Mammary epithelial cell (primary cell): ENCODE measurements at places on chromosomes 6 and 20. TPM values are rescaled to one million over a fixed set of nuclear protein-coding genes. Genes with fewer than 3 reads are reported as not detected.

Gene TGM3
- polyA plus RNA-seq = not detected

DNA sequence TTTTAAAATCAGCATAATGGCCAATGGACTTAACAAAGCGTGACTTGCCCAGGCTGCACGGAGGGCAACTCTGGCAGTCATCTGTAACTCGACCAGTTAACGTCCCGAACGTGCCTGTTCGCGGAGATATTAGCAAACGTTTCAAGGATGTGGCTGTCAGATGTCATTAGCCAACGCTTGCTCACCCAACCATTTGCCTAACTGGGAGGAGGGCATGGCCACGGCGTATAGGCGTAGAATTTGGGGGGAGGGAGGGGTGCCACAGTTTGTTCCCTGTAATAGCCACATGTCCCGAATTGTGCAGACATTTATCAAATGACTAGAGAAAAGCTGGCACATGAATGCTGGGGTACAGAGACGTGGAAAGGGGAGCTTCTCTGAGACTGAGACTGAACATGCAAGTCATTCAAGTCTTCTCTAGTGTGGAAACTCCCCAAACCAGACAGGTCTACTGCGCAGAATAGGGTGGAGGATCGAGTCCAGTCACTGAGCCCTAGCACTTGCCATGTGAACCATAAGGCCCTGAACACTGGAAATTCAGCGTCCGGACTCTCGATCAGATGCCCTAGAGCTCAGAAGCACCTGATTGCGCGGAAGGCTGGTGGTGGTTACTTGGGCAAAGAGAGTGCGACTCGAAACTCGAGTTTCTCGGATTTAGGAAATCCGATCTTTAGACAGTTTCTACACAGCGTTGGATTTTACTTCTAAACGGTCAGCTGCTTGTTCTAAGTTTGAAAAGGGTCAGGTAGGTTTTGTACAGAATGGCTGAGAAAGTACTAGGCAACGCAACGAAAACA is 32.6 kb downstream of the TFAP2B start:
- no peak for DNase-seq

DNA sequence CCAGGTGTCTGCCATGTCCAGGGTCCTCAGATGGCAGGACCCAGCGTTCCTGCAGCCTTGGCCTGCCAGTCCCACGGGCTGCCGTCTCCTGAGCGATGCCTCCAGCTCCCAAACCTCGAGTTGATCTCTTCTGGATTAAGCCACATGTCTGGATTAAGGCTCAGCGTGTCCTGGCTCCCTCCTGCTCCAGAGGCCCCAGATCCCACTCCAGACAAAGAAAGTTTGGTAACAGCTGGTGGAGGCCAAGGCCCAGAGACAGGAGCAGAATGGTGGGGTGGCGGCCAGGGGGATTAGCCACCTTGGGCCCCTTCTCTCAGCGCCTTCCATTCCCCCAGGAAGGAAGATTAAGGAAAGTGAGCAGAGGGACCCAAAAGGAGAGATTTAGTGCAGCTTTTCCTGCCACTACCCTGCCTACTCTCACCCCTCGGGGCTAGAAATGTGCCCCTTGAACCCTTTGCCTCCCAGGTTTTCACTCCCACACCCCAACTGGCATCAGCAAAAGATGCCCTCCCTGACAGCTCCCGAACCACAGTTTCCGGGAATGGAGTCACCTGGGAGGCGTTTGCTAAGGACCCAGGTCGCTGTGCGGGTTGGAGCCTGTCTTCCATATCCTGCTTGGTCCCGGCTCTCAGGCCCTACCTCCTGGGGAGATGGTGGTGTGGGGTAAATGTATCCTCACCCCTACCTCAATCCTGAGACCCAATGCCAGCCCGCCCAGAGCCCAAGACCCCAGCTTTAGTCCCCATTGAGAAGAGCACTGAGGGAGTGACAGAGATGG is 6.9 kb downstream of the SPDEF start:
- peak; percentile 10 for DNase-seq

DNA sequence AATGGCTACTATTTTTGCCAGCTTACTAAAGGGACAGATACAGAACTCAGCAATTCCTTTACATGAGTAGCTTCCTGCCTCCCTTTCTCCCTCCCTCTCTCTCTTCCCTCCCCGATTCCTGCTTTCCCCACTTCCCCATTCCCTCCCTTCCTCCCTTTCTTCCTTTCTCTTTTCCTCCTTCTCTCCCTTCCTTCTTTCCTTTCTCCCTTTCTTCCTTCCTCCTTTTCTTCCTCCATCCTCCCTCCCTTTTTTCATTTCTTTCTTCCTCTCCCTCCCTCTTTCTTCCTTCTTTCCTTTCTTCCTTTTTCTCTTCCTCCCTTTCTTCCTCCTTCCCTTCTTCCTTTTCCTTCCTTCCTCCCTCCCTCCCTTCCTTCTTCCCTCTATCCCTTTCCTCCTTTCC is 178.1 kb downstream of the RNF144B start:
- no peak for DNase-seq

DNA sequence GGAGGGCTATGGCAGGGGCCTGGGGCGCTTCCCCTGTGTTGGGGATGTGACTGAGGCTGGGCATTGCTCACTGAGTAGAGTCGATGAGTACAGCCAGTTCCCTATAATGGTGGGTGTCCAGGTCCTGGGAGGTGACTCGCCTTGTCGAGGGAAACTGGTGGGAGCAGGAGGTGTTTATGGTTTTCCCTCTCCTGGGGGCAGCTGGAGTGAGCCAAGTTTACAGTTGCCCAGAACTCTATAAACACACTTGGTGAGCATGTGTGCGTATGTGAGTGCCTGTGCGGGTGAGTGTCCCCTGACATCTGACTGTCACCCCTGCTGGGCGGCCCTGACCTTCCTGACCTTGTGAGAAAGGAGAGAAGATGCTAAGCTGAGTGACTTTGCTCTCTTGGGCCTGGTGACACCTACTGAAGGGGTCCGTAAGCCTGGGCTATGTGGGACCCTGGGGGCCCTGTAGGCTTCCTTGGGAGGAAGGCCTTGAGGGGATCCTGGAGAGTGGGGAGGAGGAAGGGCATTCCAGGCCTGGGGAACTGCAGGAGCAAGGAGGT is 65.9 kb downstream of the VEGFA start:
- no peak for DNase-seq

DNA sequence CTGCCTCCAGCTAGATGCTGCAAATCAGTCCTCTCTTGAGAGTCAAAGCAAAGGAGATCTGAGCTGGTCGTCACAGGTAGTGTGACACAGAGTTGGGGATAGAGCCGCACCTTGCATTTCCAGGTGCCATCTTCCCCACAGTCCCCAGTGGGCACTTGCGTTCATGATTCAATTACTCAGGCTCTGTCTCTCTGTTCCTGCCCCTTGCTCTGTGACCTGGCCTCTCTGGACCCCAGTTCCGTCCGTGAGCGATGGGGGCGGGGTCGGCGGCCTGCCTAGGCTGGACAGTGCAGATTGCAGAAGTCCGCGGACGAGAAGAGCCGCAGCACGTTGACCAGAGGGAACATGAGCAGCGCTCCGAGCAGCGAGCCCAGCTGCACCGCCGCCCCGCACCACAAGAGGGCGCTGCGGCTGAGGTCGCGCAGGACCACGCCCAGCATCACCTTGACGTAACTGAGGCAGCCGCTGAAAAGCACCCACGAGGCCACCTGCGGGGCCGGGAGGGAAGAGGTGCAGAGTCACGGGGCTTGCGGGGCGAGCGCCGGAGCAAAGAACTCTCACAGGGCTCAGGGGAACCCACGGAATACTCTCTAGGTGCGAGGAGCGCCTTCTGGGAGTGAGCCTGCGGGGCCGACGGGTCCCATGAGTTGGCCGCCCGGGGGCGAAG is 7.4 kb downstream of the SLC52A3 start:
- DNase-seq = no peak

DNA sequence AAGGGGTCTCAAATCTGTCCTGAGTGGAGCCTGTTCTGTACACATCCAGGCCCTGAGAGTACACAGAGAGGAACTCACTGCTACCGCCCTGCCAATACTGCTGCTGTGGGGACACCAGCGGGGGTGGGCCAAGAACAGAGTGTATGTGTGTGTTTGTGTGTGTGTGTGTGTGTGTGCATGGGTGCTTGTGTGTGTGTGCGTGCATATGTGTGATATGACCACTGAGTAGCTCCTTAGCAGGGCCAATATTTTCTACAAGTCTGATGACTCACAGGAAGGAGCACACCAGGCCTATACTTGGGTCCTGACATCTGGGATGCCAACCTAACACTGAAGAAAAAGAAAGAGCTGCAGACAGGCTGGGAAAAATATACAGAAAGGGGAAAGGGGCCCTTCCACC is 1.4 kb downstream of the RAET1E start:
- no peak for DNase-seq
